ENCODE measurements at places on chromosomes 4 and X.

GRCh38 chr4:109238746-109239145 is 63.7 kb downstream of the COL25A1 start:
- DNase-seq, result no peak

DNA sequence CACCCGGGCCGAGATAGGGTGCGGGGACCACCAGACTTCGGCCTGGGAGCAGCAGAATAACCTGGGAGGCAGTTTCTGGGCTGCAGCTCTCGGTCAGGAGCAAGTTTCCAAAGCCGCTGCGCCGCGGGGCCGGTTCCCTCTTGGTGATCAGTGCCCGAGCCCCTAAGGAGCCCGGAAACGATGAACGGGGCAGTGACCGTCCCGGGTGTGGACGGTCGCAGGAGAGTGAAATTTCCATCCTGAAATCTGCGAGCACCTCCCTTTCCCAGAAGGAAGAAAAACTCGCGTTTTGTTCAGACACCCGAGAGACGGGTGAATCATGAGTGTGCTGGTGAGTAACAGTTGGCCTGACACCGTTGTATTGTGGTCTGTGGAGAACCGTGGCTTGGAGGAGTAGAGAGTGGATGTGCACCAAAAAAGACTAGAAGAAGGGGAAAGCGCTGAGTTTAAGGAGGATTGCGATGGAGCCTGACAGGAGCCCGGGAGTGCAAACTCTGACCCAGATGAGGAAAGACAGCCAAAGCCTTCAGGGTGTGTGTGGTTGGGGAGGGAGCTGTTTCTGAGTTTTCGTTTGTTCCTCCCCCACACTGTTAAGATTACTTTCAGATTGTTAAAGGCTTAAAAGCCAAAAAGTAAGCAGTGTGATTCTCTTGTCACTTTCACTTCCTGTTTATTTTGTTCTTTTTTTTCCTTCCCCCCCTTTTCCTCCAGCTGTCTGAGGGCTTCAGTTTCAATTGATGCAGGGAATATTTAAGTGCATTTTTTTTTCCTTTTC is 828 bp downstream of the MCUB start:
- DNase-seq, result peak; percentile 40

GRCh38 chr4:142044271-142044670 is 407.9 kb downstream of the IL15 start:
- no peak for DNase-seq

DNA sequence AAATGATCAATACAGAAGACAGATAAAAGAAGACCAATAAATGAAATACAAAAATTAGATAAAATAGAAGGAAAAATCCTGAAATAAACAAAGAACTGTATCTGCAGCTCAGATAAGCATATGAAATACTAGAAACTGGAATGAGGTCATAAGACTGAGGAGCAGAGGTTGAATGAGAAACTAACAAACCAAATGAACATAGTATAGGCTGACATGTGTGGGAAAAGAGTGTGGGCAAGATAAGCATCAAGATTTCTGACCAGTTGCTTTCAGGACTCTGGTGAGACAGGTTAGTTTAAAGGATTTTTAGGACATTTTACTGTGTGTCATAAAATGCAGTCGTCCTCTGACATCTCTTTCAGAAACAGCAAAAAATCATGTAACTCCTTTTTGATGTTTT is 2073.2 kb upstream of the TENM3 start:
- DNase-seq, result no peak

- DNase-seq, result no peak
These were observed 2.9 kb downstream of the ANOS1 start for GRCh38 chrX:8728932-8729535.

- DNase-seq, result no peak
These were observed 44.6 kb downstream of the ARHGEF9 start for GRCh38 chrX:63740382-63740781.

GRCh38 chr4:115315182-115315581 is 201.8 kb upstream of the NDST4 start:
- no peak for DNase-seq

GRCh38 chrX:7223271-7223670 is 75.3 kb upstream of the PUDP start:
- DNase-seq, result no peak

DNA sequence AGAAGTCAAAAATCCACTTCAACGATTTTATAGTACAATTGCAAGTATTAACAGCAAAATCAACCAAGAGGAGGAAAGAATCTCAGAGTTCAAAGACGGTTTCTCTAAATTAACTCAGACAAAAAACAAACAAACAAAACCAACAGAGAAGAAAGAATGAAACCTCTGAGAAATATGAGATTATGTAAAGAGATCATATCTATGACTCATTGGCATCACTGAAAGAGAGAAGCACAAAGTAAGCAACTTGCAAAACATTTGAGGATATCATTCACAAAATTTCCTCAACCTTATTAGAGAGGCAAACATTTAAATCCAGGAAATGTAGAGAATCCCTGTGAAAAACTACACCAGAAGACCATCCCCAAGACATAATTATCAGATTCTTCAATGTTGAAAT is 370.4 kb downstream of the INPP4B start:
- DNase-seq, result no peak

DNA sequence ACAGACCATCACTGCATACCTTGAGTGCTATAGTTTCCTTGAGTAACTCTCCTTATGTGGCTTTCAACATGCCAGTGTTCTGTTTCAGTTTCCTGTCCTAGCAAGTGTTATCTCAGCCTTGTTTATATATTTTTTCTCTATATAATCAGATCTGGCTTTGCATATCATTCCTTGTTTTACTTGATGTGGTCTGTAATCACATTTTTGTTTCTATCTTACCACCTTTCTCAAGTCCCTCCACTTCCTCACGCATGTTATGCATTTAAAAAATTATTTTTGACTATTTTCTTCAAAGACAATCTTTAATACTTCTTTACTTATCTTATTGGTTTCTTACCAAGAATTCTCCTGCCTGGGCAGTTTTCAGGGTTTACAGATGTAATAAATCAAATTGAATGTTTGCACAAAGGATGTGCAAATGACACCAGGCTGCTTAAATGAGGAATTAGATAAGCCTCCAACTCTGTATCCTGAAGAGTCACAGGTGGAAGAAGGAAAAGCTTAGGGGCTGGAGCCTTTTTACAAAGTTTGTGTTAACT is 351.2 kb downstream of the BMPR1B start:
- DNase-seq, result no peak

- DNase-seq, result no peak
These were observed 50.8 kb downstream of the LRP2BP start for GRCh38 chr4:185344743-185345538.

DNA sequence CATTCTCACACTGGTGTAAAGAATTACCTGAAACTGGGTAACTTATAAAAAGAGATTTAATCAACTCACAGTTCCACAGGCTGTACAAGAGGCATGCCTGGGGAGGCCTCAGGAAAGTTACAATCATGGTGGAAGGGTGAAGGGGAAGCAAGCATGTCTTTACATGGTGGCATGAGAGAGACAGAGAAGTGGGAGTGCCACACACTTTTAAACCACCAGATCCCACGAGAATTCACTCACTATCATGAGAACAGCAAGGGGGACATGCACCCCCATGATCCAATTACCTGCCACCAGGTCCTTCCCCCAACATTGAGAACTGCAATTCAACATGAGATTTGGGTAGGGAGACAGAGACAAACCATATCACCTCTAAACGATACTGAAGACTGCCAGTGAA is 23.0 kb downstream of the EPGN start:
- no peak for DNase-seq

GRCh38 chr4:114056599-114056998 is 77.2 kb upstream of the ARSJ start:
- no peak for DNase-seq

GRCh38 chr4:81471298-81471587 is 464 bp downstream of the RASGEF1B start:
- DNase-seq, result no peak

DNA sequence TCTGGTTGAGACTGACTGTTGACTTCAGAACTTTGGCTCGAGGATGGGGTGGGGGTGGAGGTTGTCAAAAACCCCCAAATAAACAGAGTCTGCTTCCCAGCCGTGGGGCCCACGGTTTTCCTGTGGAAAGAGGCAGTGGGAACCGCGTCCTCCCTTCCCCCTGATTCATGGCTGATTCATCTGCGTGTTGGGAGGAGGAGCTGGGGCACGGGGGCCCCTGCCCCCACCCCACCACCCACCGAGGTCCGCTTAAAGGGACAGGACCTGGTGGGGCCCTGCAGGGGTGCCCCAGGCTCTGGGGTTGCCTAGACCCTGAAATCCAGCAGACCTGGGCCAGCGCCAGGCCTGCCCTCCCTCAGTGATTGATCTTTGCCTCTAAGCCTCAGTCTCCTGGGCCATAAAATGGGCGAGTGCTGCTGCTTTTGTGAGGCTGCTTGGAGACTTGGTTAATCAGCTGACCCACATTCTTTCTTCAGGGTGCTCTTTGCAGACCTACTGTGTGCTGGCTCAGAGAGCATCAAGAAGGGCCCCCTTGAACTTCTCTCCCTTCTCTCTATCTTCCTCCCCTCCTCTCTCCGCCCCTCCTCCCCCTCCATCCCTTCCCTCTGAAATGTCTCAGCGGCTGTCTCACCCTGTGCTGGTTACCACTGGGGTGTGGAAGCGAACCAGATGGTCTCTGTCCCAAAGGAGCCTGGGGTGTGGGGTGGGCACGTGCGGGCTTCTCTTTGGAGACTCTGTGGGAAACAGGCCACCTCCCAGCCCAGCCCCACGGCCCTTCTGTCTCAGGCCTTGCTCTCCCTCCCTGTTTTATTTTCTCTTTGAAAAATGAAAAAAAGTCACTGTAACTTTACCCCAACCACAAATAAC is 9.1 kb downstream of the HTRA3 start:
- no peak for DNase-seq

GRCh38 chr4:171519457-171519856 is 293.7 kb upstream of the GALNTL6 start:
- DNase-seq, result no peak

GRCh38 chr4:184444215-184444952 is 30.0 kb downstream of the IRF2 start:
- no peak for DNase-seq

DNA sequence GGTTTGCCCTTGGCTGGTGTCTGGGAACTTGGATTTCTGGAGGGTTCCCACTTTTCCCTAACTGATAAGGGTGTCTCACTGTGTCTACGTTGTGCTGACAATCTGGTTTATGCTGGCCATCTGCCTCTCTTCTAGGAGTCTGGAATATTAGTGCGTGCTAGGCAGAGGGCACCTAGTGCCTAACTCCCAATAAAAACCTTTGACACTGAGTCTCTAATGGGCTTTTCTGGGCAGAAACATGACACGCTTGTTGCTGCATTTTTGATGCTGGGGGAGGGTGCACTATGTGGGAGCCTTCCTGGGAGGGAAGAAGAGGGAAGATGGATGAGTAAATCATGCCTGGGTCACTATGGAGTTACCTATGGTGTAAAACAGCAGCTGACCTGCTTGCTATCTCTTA is 16.3 kb upstream of the ZNF41 start:
- no peak for DNase-seq

DNA sequence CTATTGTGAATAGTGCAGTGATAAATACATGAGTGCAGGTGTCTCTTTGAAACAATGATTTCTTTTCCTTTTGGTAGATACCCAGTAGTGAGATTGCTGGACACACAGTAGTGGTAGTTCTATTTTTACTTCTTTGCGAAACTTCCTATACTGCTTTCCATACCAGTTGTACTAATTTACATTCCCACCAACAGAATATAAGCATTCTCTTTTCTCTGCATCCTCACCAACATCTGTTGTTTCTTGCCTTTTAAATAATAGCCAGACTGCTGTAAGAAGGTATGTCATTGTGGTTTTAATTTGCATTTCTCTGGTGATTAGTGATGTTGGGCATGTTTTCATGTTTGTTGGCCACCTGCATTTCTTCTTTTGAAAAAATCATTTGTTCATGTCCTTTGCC is 105.9 kb downstream of the COL4A6 start:
- DNase-seq, result no peak

- no peak for DNase-seq
These were observed 45.3 kb downstream of the SLC9A6 start for GRCh38 chrX:136030303-136031191.

DNA sequence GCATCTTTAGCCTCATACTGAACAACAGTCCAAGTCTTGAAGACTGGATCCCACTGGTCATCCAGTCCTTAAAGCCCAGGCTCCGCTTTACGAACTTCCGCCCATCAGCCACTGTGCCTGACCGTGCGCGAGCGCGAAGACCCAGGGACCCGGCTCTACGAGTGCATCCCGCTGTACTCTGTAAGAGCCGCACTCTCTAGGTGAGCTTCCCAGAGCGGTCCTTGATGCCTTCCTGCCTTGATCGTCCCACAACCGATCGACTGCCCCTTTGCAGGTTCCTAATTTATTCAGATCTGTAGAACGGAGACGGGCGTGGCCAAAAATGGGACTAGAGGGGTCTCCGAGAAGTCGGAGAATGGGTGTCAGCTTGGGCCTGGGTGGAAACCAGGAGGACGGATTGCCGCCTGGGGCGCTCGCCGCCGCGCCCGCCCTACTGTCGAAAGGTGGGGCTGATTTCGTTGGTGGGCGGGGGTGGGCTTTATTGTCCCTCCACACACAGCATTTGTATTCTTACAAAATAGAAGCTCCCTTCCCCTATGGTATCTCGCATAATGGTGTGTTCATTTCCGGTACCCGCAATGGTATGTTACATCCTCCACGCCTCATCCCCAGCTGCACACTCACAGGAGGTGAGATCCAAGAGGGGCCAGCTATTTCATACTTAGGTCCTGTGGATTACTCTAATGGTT is 42.3 kb upstream of the FAM156A start:
- no peak for DNase-seq

DNA sequence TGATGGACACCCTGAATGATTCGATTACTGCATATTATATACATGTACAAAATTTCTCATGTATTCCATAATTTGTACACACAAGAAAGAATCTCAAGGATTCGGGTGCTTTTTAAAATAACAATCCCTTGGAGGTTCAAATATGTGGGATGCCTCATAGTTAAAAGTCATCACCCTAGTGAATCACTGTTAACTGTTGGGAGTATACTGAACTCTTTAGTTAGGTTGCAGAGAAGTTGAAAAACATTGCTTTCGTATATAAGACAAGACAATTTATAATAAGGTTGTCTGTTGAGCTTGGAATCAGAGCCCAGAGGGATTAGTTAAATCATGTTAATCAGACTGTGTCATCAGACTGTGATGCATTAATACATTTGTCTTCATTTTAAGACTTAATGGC is 15.6 kb downstream of the DCK start:
- DNase-seq, result no peak

DNA sequence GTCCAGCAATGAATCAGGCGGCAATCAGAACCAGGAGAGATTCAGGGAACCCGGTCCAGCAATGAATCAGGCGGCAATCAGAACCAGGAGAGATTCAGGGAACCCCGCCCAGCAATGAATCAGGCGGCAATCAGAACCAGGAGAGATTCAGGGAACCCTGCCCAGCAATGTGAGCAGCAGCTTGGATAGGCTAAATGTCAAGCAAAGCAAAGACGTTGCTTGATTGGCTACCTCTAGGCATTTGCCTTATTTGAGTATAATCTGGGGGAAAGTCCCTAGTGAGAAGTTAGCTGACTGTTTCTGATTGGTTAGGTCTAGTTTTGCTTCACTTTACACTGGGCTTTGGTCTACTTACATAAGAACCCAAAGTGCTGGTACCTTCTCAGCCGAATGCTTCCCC is 1212.2 kb upstream of the TENM3 start:
- no peak for DNase-seq
